ENCODE measurements at places on chromosomes 5 and 9.

DNA sequence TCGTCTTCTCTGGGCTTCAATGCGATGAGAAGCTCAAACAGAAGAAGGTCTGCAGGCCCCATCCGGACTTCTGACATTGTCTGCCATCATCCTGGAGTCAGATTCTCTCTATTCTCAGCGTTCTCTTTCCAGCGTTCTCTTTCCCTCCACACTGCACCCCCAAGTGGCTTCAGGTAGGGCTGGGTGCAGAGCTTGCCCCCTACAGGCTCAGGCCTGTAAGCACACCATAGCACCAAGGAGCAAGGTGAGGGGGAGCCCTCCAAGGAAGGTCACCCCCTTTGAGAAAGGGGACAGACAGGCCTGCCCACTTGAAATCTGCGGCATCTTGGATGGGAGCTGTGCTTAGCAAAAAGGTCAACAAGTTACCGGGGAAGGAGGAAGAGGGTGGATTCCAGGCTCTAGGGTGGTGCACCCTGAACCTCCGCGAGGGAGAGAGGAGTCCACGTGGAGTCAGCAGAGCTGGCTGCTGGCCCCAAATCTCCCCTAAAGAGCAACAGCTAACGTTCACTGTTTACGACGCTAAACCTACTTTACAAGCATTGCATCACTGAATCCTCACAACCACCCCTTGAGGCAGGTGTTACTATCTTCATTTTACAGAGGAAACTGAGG is 27.5 kb downstream of the GPX3 start:
- no peak for DNase-seq

DNA sequence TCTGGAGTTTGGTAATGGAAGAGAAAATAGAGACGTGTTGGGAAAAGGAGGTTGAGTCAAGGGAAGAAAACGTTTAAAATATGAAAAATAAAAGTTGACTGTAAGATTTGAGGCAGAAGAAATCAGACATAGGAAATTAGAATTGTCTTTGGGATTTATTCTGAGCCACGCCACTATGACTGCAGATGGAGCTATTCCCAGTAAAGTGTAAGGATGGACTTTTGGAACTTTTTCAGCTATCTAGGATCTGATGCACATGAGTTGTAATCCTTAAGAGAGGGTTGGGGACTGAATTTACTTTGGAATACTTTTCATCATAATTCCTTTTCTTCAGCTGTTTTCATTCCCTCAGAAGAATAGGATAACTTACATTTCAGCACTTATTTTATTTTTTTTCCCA is 336.7 kb downstream of the FAM170A start:
- no peak for DNase-seq

DNA sequence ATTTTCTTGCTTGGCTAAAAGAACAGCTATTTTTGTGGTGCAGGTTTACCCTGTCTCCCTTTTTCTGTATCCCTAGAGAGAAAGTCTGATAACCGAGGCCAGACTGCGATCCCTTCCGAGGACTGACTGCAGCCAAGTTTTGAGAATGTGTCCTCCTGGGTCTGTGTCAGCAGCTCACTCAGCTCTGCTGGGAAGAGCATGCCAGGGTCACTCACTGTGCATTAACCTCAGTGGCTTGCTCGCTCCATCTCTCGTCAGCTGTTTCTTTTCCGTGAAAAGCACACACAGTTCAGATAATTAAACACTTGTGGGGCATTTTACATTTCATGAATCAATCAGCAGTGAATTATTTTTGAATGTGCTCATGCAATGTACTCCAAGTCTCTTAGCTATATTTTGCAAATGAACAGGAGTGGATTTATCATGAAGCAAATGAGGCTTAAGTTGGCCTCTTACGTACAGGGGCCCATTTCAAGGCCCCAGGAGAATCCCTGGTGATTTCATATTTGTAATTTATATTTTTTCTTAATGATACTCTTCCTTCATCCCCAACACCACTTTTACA is 252.1 kb downstream of the SMARCA2 start:
- no peak for DNase-seq

DNA sequence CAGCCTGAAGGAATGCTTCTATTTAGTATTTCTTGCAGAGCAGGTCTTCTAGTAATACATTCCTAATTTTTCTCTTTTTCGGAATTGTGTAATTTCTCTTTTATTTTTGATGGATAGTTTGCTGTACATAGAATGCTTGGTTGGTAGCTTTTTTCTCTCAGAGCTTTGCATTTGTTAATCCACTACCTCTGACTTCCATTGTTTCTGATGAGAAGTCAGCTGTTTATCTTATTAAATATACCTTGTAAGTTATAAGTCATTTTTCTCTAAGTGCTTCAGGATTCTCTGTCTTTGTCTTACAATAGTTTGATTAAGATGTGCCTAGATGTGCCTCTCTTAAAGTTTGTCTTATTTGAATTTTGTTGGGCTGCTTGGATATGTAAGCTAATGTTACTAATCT is 101.9 kb downstream of the HTR1A start:
- no peak for DNase-seq

DNA sequence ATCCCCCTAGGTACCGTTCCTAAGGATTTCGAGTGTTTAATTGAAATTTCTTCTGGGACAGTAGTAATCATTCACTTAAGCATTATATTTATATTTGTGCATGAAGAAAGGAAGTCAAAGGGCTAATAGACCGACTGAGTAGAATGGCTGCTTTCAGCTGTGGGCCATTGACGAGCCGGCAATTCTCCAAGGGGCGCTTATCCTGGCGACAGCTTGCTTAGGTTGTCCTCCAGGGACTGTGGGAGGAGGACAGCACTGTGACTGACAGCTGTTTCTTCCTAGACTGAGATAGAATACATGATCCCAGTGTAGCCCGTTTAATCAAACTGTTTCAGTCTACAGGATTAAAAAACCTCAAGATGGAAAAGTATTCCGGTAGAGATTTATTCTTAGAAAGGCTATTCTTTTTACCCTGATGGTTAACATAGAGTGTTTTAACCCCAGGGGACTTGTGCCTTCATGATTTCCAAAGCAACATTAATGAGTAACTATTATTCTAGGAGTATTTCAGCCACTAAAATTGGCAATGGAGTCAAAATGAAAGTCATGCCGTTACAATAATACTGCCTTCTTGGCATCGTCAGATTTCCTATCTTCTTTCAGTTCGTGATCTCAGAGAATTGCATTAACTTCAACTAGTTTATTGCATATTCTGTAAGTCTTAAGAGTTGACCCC is 943.1 kb upstream of the WWC1 start:
- no peak for DNase-seq

DNA sequence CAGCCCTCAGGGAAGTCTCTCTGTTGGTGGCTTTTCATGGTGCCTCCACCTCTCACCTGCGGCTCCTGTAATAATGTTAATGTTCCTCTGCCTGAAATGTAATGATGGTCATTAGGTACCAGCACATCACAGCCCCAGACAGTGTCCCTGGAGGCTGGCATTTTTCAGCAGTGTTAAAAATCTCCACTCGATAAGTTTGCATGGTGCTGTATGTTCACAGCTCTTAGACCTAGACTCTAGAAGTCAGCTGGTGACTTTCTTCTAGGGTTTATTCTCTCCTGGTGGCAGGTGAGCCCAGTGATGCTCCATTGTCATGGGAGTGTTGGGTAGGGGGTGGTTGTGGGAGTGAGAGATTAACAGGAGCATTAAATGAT is 53.1 kb downstream of the GPR107 start:
- no peak for DNase-seq

DNA sequence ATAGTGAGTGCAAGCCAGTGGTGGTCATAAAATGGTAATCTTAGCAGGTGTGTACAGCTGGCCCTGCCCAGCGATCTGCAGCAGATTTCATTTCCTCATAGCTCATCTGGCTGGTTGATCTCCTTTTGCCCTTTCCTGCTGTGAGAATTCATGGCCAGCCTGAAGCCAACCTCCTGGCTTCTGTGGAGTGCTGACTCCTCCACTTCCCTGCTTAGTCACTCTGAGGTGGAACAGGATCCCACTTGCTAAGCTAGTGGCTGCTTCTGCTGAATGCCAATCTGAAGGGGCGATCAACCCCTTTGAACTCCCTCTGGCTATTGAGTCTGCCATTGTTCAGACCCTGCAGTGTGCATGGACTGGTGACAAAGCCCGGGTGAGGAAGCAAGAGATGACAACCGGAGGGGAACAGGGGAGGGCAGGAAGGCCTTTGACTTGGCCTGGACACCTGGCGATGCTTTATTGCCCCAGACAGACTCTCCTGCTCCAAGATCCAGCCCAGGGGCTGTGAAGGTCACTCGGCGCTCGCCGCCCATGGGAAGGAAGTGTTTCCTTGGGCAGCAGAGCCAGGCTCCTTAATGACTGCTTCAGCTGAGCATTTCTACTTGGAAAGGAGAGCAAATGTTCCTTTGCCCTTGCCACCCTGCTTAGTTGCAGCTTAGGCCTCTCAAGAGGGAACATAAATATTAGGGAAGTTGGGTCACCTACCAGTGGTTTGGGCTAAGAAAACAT is 341.1 kb downstream of the ZSWIM6 start:
- no peak for DNase-seq

- DNase-seq: no peak
Measured at GRCh38 chr5:154878642-154879335, 20.4 kb downstream of the CNOT8 start.

DNA sequence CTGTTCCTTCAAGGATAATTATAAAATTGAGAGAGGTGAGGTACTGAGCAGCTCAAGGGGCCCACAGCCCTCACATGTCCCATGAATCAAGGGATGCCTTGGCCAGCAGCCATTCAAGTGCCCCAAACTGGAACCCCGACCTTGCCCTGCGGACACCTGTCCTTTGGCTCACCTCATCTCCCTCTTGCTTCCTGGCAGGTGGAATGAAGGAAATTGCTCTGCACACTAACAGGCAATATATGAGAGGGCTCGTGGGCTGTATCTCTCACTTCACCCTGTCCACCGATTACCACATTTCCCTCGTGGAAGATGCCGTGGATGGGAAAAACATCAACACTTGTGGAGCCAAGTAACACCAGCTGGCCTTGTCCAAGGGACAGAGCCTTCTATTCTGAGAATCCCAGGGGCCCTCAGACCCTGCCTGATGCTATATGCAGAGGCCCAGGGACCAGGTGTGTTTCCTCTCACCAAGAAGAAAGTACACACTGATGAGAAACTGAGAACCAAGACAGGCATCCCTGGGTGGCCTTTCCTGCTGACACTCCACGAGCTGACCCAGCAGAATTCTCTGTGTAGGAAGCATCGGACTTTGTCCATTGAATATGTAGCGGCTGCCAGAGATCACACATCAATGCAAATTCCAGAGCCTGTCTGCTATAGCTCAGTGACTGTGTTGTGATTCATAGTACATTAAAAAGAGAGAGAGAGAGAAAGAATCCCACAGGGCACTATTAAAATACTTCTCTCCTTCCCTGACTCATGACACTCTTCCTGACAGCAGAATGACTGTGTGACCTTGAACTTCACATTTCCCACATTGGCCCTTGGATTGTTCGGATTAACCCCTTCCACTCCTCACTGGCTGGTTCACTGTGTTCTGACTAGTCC is 92.6 kb downstream of the LIFR start:
- no peak for DNase-seq

- no peak for DNase-seq
Measured at GRCh38 chr5:50415912-50416311, 25.2 kb downstream of the EMB start.

GRCh38 chr9:114516913-114517312 is 11.6 kb upstream of the WHRN start:
- no peak for DNase-seq

DNA sequence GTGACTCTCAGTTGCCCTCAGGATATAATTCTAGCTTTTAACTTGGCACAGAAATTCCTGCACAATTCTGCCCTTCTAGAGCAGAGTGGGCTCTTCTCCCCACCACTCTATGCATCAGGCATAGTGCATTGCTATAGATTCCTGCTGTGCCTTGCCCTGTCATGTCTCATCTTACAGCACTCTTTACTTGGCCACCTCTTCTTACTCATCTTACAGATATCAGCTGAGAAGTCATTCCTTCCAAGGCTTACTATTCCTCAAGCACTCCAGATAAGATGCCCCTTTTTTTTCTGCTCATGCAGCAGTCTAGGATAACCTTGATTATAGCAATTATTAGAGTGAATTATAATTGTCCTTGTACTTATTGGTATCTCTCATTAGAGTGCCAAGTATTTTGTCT is 5.6 kb downstream of the FAM221B start:
- DNase-seq: no peak

DNA sequence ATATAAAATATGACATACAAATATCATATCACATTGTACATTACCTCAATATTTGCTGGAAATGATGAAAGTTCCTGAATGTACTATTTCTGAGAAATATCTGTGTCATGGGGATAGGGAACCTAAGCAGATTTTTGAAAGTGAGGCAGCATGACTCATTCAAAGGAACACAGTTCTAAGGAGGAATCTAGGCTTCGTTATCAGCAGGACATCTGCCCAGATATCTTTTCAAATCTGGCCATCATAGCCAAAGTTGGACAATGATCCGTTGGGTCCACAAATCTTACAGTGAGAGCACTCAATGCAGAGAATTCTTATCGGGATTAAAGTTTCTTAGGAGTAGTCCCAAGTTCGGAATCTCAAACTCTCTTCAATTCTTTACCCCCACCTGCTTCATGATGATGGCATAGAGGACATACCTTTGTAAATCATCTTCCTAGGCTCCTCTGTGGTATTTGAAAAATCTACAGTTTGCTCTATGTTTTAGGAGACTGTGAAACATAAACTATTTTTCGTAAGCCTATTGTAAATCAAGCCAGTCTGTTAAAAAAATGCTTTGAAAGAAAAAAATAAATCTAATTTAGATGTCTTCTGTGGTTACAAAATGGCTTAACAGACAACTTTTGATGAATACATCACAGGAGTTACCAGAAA is 29.4 kb upstream of the ALDH1A1 start:
- DNase-seq: no peak

GRCh38 chr9:76419782-76420380 is 25.7 kb upstream of the RFK start:
- no peak for DNase-seq

GRCh38 chr5:84791138-84791537 is 406.5 kb upstream of the EDIL3 start:
- DNase-seq: no peak

GRCh38 chr5:127832067-127832466 is 128.9 kb downstream of the CCDC192 start:
- DNase-seq: no peak

DNA sequence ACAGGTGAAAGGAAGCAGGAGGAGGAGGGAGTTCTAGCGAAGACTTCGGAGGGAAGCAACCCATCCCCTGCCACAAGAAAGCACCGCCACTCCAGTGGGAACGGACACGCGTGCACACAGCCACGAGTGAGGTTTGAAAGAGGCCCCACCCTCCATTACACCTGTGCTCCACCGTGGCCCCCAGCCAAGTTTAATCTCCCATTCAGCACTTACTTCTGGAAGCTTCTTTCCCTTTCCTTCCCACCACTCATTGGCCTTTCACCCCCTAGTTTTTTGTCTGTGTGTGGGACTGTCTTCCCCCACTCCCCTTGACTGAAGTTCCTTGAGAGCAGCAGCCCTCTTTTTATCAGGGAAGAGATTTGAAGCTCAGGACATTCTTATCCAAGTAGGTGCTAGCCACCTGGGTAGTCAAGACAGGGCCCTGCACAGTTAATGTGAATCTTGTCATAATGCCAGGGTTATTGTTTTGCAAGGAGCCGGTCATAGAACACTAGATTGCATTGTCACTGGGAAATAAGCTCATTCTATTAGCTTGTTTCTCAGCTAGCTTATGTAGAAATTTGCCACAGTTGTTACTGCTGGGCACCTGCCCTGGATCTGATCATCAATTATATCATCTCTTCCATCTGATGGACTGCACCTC is 256.0 kb downstream of the DOCK8 start:
- DNase-seq: no peak

Measured in activated T-helper 1 cell treated with Interleukin-2 at 50 U/mL for 16 hours (primary cell).